Stimulated activated CD8-positive, alpha-beta memory T cell treated with anti-CD3 and anti-CD28 coated beads, Interleukin-15, amount 100 ng/mL, for 4 hours (primary cell): ENCODE measurements at places on chromosomes 16 and 17.

DNA sequence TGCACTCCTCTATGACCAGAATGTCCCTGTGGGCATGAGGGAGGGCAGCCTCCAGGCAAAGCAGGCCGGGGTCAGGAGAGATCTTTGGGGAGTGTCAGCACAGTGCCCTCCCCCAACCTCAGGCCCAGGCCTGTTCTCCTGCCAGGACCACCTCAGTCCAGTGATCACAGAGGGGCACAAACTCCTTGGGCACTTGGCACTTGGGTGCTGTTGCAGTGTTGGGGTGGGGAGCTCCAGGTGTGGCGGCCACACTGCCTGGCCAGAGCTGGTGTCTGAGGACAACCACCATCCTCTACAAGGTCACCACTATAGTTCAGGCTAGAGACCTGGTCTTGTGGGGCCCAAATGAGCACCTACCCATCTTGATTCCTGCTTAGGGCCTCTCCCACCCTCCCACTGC, 37.2 kb downstream of the SMPD3 start:
- no peak for DNase-seq

DNA sequence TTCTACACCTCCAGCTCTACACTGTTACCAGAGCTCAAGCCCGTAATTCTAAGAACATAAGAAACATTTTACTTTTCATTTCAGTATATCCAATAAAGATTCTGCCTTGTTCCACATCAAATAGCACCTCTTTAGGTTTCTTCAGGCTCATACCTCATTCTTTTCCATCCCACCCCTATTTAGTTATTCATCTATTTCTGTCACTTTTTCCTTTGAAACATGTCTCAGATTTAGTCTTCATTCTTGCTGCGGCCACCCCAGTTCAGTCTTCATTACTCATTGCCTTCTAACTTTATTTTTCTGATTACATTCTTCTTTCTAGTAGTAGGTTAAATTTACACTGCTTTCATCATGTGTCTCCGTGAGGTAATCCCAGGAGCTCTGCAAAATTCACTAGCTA, 33.5 kb downstream of the PPM1E start:
- DNase-seq: no peak

DNA sequence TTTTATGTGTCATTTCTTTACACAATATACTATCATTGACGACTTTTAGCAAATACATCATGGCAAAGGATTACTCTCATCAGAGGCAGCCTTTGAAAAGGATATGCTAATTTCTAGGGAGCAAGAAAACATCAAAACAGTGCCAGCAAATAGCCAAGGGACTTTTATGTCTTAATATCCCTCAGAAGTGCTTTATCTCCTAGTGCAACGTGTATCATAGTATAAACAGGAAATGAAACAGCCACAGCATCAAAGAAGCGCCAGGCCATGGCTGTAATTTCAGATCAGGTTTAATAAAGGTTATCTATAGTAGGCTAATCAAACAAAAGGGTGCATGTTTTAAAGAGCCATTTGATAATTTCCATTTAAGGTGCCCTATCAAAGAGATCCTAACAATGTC, 159.9 kb downstream of the AXIN2 start:
- DNase-seq: no peak

DNA sequence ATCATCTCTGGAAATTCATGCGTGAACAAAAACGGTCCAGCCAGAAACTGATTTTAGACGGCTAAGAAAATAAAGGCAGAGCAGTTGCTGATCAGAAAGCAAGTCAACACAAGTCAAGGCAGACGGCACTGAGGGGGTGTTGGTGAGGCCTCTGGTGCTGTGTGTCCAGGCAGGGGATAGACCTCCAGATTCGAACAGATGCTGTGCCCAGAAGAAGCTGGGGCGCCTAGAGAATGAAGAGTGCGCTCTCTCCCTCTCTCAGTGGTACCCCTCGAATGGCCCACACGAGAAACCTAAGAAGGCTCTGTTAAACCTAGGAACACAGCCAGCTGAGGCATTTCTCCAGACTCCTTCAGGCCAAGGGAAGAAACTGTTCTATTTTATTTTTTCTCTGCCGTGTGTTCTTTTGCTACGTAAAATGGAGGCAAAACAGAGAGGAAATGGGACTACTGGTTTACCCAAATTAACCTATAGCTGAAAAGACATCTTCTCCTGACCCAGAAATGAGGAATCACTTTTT, 178.3 kb downstream of the PMP22 start:
- no peak for DNase-seq

DNA sequence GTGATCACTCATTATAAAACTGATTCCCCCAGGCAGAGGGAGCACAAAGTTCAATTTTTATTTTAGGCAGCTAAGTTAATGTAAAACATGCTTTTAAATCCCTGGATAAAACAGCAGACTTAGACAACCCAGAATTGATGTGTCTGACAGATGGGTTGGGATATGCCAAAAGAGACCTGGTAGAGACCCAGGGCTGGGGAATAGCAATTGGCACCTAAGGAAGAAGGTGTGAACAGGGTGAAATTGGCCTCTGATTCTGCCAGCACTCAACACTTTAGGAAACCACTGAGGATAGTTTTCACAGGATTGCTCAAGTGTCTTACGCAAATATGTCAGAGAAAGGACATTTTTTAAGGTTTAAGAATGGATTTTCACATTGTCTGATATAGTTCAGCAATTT, 938.2 kb upstream of the CDH8 start:
- no peak for DNase-seq

DNA sequence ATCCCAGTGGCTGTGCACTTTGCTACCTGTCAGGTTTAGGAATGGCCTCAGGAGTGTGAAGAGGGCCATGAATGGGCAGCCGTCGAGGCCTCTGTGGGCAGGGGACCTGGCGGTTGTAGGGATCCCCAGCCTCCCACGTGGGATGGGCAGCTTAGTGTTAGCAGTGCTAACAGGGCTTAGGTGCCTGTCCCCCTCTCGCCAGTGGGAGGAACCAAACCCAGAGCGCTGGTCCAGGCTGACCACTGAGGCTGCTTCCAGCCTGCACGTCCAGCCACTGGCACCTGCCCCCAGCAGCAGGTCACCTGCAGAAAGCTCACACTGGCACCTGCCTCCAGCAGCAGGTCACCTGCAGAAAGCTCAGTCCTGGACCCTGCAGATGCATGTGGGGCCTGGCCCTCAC, 162.2 kb upstream of the CIBAR2 start:
- DNase-seq: no peak
